ENCODE measurements at places on chromosomes 4 and X.

- DNase-seq: no peak
These were observed 1.6 kb downstream of the PPP3CA start for GRCh38 chr4:101345596-101346350.

DNA sequence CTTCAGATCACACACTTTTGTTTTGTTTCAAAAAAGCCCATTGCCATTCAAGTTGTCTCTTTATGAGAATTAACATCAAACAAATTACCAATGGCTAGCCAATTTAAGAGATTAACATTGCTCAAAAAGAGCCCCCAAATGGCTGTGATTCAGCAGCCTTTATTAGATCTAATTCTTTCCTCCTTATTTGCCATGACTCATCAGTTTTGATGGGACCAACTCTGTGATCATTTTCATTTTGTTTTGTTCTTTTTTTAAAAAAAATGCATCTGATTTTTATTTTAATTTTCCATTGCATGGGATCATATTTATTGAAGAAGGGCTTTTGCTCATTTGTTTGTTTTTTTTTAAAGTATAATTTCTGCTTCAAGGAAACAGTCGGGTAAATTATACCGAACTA, 161.6 kb upstream of the FRMPD4 start:
- no peak for DNase-seq

GRCh38 chr4:34196375-34196774, 2047.9 kb downstream of the ARAP2 start:
- DNase-seq: no peak

DNA sequence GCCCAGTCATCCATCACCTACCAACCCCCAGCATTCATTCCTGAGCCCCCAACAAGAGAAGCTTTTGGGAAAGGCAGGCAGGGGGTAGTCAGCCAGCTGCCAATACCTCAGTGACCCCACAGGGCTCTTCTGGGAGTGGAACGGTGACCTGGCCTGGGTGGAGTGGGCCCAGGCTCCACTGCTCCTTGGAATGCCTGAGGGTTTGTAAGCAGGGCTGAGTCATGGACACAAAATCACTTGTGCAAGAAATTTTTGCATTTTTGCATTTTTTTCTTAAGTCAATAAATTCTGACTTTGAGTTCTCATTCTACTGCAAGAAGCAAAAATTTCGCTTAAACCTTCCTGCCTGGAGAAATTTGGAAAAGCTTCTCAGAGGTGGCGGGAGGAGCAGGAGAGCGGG, 18.5 kb downstream of the SORCS2 start:
- no peak for DNase-seq

Measured in cortex of kidney (tissue), 1 donor.